ENCODE measurements at places on chromosomes 5 and 9. TPM values are rescaled to one million over a fixed set of nuclear protein-coding genes. Genes with fewer than 3 reads are reported as not detected.

DNA sequence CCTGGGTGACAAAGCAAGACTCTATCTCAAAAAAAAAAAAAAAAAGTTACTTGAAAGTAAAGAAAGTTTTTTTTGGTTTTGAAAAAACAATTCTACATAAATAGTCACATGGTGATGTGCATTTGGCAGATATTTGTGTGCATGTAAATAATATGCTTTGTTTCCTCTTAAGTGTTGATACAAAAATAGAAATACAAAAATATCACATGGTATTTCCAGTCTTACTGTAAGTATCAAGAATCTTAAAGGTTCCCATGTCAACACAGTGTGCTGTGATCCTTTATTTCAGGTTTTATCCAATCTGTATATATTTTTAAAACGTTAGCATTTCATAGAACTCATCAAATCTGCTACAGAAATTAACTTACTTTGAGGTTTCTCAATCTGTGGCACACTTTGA lies 521.9 kb downstream of the TLE4 start:
- no peak for DNase-seq

CTNND2 gene
- 11.6 TPM for total RNA-seq

- no peak for DNase-seq
Observed at GRCh38 chr5:102794047-102794446, 38.9 kb downstream of the PAM start.

ABHD17B gene
- 10.9 TPM for total RNA-seq

DNA sequence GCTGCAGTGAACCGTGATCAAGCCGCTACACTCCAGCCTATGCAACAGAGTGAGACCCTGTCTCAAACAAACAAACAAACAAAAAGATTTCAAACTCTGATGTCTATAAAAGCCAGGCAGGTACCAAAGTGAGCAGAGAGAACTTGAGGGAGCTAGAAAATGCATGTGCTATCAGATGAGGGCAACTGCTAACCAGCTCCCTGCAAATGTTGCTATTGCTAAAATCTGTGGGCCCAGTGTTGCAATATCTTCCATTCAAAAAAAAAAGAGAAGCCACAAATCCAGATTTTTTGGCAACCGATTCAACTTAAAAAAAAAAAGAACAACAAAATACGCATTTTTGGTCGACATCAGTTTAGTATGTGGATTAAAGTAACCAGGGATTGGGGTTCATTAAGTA lies 5.5 kb downstream of the UBE2D2 start:
- no peak for DNase-seq

GRCh38 chr9:2193552-2193951 lies 178.4 kb downstream of the SMARCA2 start:
- no peak for DNase-seq
